Endothelial cell (in vitro differentiated cells): ENCODE measurements at places on chromosomes 13 and 19. TPM values are rescaled to one million over a fixed set of nuclear protein-coding genes. Genes with fewer than 3 reads are reported as not detected.

Gene GAMT
- 18.1 TPM for total RNA-seq

Gene CILP2
- 0.23 TPM for total RNA-seq

Gene MIA
- total RNA-seq = not detected

Gene CLIP3
- 94.8 TPM for total RNA-seq

Gene CGB7
- not detected for total RNA-seq

Gene PABPC3
- total RNA-seq = 0.44 TPM

Gene IL12RB1
- total RNA-seq = not detected

Gene EBI3
- 9.7 TPM for total RNA-seq

DNA sequence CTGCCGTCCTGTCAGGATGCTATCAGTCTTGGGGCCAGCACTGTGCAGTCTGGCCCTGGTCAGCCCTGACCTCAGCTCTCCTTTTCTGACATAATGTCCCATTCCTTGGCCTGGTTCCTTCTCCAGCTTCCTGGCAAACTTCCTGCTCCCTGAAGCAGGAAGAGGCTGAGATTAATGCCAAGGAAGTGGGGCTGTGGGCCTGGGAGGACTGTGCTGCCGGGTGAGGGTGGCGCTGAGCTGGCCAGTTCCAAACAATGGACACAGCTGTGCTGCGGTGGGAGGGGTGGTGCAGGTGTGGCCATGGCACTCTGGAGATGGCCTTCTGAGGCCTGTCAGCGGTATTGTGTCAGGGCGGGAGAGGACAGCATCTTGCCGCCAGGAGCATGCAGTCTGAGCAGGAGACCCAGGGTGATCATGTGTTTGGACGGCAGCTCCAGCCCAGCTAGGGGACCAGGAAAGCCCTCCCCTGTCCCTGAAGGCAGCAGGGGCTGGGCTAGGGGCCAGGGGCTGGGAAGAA, 30.9 kb downstream of the TUBA3C start:
- no peak overlapping the region for H3K4me3 ChIP-seq
- peaks cover 9% of the 10 kb centered on the region for H3K36me3 ChIP-seq
- DNase-seq = no peak
- peaks cover 22% of the 10 kb centered on the region for H3K27me3 ChIP-seq
- H3K4me1 ChIP-seq = no peaks in the 10 kb centered on the region
- no peak overlapping the region for H3K27ac ChIP-seq

DNA sequence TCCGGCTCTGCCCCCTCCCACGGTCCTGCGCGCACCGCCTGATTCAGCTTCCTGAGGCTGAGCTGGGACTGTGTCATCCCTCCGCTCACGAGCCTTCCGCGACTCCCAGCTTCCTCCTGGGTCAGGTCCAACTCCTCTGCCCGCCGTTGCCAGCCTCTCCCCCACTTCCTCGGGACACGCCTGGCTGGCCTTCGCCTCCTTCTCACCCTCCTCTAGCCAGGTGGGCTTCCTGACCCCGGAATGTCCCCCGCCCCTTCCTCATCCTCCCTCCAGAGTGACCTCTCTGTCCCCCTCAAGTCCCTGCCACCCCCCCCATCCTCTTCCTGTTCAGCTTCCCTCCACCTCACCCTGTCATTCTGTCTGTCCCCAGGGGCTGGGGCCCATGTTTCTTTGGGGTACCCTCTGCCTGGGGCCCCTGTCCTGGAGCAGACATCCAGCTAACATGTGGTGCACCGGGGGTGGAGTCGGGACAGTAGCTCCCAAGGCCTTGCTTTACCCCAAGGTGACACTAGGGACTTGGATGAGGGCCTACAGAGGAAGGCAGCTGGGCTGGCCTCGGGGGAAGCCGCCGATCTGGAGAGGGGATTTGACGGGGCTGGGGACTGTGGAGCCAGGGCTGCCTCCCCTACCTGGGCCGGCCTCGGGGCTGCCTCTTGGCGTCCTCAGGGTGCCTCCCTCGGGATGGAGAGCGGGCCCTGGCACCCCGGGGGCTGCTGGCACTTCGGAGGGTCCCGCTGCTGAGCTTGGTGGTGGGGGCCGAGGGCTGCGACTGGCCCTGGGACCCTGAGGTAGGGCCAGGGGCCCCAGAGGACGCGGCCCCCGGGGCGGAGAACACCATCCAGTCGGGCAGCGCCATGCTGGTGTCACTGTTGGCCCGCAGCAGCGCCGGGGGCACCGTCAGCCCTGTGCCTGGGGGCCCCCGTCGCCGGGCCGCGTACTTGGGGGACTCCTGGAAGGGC, 16.5 kb downstream of the SHANK1 start:
- peaks cover 19% of the 10 kb centered on the region for H3K36me3 ChIP-seq
- H3K4me1 ChIP-seq = no peaks in the 10 kb centered on the region
- H3K27ac ChIP-seq = no peak overlapping the region
- no peak for DNase-seq
- H3K27me3 ChIP-seq = peaks cover 19% of the 10 kb centered on the region

DNA sequence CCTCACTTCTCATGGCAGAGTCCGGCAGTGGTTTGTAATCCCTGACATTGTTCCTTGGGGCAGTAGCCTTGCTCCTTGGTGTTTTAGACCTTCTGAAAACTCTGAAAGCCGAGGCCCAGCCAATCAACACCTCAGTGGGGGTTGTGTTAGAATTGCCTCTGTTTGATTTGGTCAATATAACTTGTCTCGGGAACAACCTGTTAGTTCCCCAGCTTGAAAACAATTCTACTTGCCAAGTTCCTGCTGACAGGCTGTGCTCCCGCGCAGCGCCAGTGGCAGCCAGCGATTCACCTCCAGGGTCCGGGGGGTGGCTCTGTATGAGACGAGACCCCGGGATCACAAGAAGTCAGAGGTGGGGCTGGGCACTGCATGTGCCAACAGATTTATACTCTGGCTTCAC, 81.4 kb upstream of the MEDAG start:
- no peak overlapping the region for H3K4me3 ChIP-seq
- H3K27me3 ChIP-seq = peaks cover 1% of the 10 kb centered on the region
- no peaks in the 10 kb centered on the region for H3K4me1 ChIP-seq
- H3K27ac ChIP-seq = no peak overlapping the region
- no peak for DNase-seq
- H3K36me3 ChIP-seq = no peaks in the 10 kb centered on the region

- no peaks in the 10 kb centered on the region for H3K27me3 ChIP-seq
- no peaks in the 10 kb centered on the region for H3K36me3 ChIP-seq
- no peak overlapping the region for H3K4me3 ChIP-seq
- peaks cover 7% of the 10 kb centered on the region for H3K4me1 ChIP-seq
Measured at GRCh38 chr13:91212231-91212630, 135.3 kb upstream of the MIR17HG start.

GRCh38 chr19:23799321-23799720, 40.6 kb upstream of the ZNF681 start:
- H3K4me3 ChIP-seq = no peak overlapping the region
- H3K27me3 ChIP-seq = no peaks in the 10 kb centered on the region
- peaks cover 18% of the 10 kb centered on the region for H3K4me1 ChIP-seq
- DNase-seq = no peak
- H3K36me3 ChIP-seq = no peaks in the 10 kb centered on the region

DNA sequence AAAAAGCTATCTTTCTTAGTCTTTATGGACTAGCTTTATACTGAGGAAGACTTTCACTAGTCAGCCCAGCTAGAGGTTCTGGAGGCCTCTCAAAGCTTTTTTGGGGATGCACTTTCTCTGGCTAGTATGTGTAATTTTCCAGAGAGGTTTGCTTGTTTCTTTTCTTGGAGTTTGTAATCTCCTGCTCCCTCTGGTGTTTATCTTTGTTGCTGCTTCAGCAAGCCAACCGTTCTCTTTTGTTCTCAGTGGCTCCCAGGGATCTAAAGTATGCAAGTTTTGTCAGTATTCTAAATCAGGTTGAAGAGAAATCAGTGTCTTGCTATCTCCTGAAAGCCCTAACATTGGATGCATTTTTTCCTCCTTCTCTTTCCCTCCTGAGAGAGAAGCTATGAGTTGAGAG, 121.1 kb upstream of the MYO16 start:
- no peak overlapping the region for H3K27ac ChIP-seq
- peak; percentile 25 for DNase-seq
- H3K27me3 ChIP-seq = no peaks in the 10 kb centered on the region
- no peak overlapping the region for H3K4me3 ChIP-seq

DNA sequence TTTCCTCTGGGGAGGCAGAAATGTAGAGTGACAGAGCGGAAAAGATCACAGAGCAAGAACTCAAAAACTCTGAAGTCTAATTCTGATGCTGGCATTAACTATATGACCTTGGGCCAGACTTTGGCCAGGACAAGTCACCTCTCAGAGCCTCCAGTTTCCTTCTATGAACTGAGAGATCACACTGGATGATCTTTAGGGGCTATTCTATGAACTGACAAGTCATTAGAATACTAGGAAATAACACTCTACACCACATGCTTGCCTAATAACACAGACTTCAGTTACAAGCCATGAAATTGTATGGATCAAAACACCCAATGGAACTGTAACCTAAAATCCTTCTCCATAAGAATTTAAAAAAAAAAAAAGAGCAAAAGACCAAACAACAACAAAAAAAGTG, 16.9 kb downstream of the SLC25A30 start:
- DNase-seq = no peak
- H3K4me3 ChIP-seq = no peak overlapping the region
- peaks cover 53% of the 10 kb centered on the region for H3K36me3 ChIP-seq
- H3K27ac ChIP-seq = no peak overlapping the region
- peaks cover 19% of the 10 kb centered on the region for H3K4me1 ChIP-seq
